ENCODE measurements at places on chromosomes 16 and 17.

DNA sequence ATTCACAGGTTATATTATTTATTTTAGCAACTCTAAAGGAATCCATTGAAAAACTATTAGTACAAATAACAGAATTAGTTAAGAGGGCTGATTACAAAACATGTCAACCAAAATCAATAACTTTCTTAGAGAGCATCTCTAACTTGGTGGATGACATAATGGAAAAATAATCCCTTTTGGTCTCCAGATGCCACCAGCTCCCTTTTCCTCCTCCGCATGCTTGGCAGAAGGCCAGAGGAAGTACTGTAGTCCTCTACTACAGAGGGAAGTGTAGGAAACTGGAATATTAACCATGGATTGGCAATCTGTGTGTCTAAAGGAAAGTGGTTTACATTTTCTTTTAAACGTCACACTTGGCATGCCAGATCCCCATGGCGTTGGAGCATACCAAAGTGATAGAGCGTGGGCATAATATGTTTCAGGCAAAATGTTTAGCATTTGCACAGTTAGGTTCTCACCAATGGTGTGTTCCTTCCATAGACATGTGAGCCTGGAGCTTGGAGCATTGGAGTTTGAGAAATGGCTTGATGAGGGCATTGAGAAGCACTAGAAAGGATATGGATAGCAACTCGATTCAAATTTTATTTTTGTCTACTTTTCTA lies 106.3 kb downstream of the PRKCB start:
- no peak for DNase-seq

DNA sequence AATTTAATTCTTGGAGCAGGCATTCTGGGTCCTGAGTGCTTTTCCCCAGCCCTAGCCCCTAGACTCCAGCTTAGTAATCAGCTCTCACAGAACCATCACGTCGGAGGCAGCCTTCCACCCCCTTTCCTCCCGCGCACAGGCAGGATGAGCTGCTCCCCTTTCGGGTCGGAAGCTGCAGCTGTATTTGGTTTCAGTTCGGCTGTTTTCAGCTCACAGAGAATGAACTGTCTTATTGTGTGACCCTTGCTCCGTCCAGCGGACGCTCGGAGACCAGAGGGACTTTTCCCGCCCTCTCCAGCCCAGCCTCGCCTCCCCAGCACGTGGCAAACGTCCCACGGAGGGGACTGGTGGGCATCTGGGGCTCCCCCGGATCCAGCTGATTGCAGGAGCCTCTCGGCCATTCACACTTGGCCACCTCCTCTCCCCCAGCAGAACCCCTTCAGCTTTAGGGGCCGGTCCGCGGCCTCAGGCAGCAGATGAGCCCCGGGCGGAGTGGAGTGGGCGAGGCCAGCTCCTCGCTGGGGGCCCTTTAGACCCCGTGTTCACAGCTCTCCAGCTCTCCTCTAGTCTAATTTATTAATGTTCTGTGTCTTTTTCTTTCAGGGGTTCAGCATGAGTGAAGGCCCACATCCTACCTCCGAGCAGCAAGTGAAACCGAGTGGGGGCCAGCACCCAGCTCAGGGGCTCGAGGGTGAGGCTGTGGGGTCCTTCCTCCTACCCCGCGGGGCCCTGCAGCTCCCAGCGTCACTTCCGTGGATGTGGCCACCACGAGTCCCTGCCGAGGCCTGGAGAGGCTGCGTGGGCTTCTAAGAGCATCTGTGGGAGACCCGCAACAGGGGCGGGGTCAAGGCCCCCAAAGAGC lies 863 bp upstream of the UTS2R start:
- DNase-seq, result peak; percentile 37

GRCh38 chr16:85330694-85331188 lies 218.5 kb upstream of the CIBAR2 start:
- no peak for DNase-seq

DNA sequence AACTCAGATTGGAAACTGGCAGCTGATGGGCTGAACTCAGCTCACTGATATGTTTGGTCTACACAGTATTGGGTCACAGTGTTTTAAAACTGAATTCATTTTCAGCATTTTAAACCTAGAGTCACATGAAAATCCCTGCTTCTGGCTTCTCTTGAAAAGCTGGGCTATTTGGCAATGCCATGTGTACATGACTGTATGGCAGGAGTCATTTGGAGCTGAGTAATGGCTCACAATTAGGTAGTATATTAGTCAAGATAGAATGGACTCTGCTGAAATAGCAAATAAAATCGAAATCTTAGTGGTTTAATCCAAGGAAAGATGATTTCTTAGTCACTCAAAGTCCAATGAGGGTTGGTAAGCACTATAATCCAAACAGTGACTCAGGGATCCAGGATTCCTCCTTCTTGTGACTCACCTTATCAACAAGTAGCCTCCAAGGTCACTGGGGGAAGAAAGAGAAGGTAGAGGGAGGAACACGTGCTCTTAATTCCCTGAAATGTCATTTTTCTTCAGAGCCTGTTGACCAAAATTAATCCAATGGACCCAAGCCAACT lies 13.9 kb upstream of the PMP22 start:
- no peak for DNase-seq

DNA sequence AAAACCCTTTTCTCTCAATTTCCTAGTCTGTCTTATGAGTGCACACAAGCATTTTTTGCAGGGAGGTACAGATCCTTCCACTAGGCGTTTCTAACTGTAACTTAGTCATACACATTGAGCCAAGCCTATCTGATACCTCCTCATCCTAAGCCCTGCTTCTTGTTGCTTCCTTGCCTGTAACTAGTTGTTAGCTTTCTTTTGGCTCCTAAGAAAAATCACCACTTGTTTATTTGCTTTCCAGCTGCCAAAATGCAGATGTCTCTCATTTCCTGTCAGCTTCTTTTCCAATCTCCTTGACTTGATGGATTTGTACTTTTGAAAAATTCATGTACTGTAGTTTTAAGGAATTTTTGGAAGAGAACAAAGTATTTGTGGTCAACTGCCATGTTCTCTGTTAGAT lies 73.7 kb downstream of the TNRC6C start:
- DNase-seq, result no peak

DNA sequence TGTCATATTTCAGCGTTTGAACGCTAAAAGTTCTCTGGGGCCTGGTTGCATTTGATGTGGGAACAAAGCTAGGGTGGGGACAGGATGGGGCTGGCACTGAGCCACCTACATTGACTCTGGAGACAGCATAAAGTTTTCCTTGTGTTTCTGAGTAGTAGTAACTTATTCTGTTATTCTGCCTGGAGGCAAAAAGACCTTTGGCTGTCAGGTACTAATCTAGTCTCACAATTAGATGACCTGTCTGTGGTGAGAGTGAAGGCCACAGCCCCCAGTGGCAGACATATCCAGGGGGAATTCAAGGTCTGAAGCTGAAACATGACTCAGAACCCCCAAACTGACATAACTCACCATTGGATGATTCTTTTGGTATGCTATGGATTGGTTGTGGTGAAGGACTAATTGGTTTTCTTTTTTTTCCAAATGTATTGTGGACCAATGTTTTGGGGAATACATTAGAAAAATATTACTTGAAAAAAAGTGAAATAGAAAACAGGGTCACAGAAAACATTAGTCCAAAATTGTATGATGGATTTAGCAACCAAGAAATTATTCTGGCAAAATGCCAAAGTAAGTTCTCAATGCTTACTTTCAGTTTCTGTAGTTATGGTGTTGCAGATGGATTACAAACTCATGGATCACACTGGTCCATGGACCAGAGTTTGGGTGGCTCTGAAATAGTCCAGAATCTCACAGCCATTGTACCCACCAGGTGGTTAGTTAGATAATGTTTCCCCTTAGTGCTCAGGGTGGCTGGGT lies 10.5 kb upstream of the SALL1 start:
- DNase-seq, result no peak

DNA sequence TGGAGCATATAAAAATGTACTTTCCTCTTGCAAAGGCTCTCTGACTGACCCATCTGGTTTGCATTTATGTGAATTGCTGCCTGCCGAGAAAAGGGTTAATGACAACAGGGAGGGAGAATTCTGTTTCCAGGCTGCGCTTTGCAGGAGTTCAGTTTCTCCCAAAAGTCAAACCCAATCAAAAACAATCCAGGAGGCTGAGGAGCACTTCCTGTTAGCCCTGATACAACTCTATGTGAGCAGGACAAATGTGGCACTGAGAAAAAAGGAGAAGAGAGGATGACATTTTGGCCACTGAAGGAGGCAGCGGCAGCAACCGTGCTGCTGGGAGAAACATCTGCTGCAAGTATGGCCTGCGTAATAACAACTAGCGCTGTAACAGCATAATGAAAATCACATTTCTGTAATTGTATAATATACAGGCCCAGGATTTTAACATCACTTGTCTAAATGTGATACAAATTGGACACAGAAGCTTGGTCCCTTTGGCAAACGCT lies 26.8 kb upstream of the ELAC2 start:
- no peak for DNase-seq

DNA sequence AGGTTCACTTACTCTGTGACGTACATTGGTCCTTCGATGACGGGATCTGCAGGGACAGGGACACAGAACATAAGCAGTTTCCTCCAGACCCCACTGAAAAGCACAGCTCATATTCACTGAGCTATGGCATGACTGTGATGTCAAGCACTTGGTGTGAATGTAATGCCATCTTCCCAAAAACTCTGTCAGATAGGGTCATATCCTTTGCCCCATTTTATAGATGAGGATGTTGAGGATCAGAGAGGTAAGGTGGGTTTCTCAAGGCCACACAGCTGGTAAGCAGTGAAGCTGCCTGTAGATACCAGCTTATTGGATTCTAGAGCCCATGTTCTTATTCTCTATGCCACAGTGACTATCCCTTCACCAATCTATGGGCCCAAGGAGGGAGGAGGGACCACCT lies 2.5 kb downstream of the ERN2 start:
- DNase-seq, result no peak

- DNase-seq, result no peak
These were observed 5.0 kb downstream of the ARL6IP1 start for GRCh38 chr16:18796377-18796776.

DNA sequence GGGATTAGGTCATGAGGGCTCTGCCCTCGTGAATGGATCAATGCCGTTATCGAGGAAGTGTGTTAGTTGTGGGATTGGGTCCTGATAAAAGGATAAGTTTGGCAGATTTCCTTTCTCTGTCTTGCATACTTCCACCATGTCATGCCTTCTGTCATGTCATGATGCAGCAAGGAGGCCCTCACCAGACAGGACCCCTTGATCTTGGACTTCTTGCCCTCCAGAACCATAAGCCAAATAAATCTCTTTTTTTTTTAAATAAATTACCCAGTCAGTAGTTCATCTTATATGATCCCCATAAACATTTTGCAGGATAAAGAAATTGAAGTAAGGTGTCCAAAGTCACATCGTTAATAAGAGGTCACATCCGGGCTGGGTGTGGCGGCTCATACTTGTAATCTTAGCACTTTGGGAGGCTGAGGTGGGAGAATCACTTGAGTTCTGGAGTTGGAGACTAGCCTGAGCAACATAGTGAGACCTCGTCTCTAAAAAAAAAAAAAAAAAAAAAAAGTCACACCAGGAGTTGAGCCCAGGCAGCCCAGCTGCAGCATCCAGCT lies 25.2 kb downstream of the HEXIM2 start:
- DNase-seq, result no peak

DNA sequence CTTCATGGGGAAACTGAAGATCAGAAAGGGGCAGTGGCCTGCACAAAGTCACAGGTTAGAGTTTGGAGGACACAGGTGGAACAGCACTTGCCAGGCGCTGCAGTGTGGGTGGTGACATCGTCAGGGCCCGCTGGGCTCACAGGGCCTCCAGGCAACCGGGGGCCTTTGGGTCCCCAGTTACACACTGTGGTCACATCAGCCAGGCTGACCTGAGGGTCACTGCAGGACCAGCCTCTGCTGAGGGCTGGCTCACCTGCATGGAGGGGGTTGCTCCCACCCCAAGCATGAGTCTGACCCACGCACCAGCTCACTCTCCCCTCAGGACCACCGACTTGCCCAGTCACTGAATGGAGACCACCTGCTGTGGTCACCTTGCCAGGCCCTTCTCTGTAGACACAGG lies 17.0 kb downstream of the FOXN1 start:
- DNase-seq, result no peak

DNA sequence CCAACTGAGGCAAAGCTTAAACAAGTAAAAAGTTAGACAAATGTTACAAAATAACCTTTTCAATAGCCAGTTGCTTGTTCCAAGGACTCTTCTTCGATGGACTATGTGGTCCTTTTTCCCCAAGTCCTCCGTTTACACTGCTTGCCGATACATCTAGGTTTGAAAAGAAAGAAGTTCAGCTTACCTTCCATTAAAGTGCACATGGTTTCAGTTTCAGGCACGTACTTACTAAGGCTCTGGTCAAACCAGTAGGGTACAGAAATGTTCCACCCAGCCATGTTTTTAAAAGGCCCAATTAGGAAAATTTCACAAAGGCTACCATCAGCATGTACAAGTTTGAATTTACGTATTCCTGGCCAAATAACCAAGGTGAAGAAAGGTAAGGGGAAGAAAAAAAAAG lies 2.1 kb downstream of the SRSF2 start:
- DNase-seq, result no peak

- no peak for DNase-seq
These were observed 27.9 kb upstream of the ENDOV start for GRCh38 chr17:80387071-80387470.

- no peak for DNase-seq
These were observed 67.5 kb downstream of the AMFR start for GRCh38 chr16:56357765-56358322.

GRCh38 chr17:15237106-15237425 lies 28.1 kb downstream of the PMP22 start:
- no peak for DNase-seq

DNA sequence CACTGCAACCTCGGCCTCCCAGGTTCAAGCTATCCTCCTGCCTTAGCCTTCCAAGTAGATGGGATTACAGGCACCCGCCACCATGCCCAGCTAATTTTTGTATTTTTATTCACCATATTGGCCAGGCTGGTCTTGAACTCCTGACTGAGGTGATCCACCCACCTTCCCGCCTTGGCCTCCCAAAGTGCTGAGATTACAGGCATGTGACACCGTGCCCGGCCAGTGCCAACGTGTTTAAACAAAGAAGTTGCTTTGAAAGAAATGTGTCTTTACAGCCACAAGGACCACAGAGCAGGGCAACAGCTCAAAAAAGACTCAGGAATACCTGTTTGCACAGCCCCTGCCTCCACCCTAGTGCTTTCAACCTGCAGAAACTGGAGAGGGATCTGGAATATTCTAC lies 25.0 kb downstream of the ATPAF2 start:
- no peak for DNase-seq

GRCh38 chr17:78774453-78774852 lies 7.6 kb downstream of the CYTH1 start:
- DNase-seq, result no peak

DNA sequence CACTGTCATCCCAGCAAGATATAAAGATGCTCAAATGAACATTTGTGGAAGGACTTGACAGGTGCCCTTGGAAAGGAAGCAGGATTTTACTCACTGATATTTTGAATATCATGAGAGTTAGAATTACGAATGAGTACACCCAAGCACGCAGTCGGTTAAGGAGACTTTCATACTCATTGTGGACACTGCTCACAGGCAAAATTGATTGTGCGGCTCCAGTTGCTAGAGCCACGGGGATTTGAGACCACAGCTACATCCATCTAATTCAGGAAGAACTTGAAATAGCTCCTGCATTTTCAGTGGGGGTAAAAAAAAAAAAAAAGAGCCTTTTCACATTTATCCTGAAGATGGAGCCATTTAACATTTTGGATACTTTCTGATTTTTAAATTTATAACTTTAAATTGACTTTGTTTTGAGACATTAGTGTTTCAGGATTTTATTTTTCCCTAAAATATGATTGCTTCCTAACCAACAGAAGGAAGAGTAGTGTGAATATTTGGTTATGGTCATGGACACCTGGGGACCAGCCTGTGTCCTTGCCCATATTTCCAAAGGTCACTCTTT lies 1080.1 kb upstream of the EEF2KMT start:
- no peak for DNase-seq
